ENCODE measurements at places on chromosomes 3 and 15.

DNA sequence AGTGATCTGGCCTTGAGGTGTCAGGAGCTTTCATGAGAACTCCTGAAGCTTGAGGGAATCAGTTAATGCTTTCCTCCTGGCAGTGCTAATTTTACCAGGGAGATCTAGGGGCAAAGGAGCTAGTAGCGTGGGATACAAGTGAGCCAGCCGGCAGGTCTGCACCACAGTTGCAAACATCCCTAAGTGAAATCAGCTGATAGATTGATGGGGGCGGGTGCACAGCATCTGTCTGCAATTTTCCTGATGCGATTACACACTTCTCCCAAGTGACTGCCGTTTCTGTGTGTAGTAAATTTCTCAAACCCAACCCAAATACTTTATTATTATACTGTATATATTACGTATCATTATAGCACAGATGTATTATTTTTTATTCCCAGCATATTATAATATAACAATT lies 304.5 kb downstream of the AGBL1 start:
- DNase-seq, result peak; percentile 74

DNA sequence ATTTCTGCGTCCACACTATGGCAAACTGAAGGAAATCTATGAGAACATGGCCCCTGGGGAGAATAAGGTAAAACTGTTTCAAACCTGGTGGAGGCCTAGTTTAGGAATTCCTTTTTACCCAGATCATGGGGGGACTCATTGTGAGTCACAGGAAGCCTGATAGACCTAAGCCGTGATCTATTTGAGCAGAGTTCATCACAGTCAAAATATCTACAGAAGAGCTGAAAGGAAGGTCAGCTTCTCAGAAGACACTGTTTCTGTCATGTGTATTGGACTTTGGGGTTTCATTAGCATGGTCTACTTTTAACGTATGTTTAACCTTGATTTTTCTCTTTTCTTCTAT lies 1.3 kb downstream of the PSMD2 start:
- no peak for DNase-seq

DNA sequence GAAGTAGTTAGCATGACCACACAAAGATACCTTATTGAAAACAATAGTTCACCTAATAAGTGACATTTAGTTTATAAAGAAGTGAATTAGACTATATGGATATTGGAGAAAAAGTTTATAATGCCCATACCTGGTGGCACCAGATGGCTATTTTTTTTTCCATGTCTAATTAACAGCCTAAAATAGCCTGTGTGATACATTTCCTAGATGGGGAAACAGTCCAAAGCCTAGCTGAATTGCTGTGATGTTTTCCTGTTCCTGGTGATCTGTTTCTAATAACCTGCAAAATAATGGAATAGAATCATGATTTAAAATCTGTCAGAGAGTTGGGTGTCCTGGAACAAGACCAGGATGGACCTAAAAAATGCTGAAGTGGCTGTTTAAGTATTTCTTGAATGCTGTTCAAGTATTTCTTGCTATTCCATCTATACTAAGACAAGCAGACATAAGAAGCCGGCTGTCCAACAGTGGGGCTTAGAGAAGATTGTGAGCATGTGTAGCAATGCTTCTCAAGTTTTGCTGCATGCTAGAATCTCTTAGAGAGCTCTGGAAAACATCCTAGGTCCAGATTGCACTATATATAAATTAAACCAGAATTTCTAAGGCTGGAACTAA lies 31.3 kb downstream of the LRRC3B start:
- DNase-seq, result no peak

DNA sequence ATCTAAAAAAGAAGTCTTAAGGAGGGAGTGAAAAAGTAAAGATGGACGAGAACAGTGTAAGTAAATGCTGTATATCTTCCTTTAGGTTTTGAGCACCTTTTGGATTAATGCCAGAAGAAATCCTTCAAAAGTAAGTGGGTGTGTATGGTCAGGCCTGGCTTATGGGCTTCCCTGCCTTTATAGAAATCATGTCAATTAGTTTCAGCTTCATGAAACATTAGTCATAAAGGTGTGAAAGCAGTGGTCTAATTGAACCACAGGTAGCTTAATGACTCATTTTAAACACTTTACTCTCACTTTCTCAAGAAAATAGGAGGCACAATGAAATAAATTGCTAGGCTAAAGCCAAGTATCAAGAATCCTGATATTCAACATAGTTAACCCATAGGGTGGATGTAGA lies 467.4 kb upstream of the DPPA4 start:
- DNase-seq, result no peak

DNA sequence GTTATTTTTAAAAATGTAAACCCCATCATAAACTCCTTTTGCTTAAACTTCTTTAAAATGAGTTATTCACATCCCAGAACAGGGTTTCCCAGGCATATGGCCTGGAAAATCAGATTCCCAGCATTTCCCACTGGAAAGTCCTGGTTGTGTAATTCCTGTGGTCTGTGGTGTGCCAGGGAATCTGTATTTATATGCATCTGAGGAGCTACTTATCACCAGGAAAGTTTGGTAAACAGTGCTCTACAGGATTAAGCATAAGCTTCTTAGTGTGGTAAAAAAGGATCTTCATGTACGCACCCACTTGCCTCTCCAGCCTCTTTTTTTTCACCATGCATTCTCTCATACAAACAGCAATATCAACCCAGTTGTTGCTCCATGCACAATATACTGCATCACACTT lies 28.2 kb downstream of the MEIS2 start:
- DNase-seq, result no peak

DNA sequence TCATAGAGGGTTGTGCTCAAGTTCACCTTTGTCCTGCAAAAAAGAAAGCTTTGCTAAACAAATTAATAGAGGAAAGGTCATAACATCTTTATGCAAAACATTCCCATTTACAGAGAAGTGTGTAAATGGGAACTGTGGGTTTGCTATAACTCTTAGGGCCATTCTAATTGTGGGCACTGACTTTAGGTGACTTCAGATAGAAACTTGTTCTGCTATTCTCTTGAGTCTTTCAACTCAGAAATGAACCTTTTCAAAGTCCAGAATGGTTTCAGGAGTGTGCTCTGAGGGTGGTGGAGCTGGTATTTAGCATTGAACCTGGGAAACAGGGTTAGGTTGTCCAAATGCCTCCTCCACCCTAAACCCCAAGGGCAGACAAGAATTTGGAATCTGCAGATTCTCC lies 34.0 kb downstream of the SPTSSB start:
- DNase-seq, result no peak

DNA sequence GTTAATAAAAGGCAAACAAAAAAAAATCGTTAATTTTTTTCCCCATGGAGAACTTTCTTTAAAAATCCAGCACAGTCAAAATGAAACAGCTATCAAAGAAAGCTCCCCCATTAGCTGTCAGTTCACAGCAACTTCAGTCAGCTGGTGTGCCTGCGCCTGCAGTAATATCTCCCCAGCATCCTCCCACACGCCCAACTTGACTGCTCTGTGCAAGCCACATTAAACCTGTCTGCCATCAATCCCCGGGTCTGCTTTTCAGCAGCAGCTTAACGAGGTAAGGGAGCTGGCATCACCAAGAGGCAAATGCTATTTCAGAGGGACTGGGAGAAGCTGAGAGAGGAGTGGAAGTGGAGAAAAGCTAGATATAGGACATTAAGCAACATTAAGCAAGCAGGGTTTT lies 337.5 kb downstream of the GAP43 start:
- peak; percentile 49 for DNase-seq

GRCh38 chr3:61537366-61537765 lies 24.0 kb upstream of the PTPRG start:
- DNase-seq, result no peak

DNA sequence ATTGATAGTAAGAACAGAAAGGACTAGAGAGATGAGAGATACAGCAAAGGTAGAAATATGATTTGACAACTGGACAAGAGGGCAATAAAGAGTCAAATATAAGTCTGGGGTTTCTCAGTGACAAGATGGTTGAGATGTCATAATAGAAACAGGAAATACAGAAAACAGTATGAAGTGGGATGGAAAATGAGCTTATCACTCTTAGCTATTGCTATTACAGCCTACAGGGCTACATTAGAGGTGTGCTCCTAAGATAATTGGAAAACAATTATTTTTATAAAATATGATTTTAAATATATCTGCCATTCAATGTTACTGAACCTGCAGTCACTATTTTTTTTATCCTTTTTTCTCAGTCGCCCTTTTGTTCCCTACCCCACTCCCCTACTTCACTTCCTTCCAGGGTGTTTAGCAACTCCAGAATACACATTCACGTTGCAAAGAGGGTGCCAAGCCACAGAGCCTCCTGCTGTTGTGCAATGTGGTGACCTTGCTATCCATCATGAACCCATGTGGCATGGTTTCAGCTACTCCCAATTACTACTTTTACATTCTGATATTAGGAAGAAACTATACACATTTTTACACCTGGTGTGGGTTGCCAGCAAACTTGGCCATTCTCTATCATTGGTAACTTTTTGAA lies 6.0 kb downstream of the NRG4 start:
- DNase-seq, result no peak

GRCh38 chr3:150000641-150001040 lies 29.9 kb upstream of the PFN2 start:
- DNase-seq, result no peak

GRCh38 chr3:55692957-55693558 lies 206.0 kb upstream of the WNT5A start:
- no peak for DNase-seq

DNA sequence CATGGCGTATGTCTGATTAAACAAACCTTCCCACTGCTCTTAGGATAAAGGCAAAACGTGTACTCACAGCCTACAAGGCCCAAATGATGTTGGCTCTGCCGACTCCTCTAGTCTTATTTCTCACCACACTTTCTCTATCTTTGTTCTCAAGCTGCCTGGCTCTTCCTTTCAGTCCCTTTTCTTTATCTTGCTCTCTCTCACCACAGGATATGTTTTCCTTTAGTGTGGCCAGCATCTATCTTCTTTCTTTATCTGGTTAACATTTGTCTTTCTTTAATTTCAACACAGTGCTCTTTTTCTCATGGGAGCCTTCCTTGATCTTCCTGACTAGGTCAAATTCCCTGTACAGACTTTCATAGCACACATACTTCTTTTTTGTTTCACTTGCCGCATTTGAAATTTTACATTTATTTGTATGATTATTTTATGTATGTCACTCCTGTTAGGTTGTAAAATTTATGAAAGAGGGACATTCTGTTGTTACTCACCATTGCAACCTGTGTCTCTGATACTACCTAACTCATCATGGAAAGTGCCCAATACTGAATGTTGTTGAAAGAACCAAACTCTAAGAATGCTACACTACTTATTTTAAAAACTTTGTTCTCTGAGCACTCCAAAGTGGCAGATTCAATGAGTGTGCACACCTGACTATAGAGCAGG lies 328.9 kb upstream of the CBLB start:
- DNase-seq, result no peak

DNA sequence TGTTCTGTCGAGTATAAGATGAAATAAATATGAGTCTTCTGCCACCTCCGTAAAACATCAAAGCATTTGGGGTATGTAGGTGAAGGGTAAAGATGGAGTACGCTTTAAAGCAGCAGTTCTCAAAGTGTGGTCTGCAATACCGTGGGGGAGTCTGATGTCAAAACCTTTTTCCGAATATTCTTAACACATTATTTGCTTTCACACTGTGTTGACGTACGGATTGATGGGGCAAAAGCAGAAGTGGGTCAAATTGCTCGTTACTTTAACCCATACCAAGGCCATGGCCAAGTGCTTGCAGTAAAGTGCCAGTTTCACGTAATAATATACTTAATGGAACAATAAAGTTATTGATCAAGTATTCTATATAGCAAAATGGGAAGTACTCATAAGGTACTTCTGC lies 36.3 kb downstream of the PAK2 start:
- DNase-seq, result no peak

DNA sequence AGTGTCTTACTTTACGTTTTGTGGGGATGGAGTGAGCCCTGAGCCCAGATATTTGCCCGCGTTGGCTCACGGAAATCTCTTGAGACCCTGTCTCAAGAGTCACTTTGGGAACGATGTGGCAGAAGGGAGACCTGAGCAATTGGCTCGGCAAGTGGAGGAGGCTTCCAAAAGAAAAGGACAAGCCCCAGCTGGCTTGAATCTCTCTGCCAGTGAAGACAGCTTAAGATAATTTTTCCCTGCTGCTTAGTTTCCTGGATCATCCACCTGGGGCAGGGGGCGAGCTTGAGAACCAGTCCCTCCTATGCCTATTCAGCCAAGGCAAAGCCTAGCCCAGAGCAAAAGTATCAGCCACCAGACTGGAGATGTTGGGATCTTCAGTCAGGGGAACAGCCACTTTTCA lies 708 bp downstream of the SEC22A start:
- peak; percentile 45 for DNase-seq

- peak; percentile 50 for DNase-seq
These were observed 50.4 kb downstream of the IL12A start for GRCh38 chr3:160038862-160039562.

GRCh38 chr3:66854601-66855151 lies 143.4 kb upstream of the KBTBD8 start:
- DNase-seq, result no peak

DNA sequence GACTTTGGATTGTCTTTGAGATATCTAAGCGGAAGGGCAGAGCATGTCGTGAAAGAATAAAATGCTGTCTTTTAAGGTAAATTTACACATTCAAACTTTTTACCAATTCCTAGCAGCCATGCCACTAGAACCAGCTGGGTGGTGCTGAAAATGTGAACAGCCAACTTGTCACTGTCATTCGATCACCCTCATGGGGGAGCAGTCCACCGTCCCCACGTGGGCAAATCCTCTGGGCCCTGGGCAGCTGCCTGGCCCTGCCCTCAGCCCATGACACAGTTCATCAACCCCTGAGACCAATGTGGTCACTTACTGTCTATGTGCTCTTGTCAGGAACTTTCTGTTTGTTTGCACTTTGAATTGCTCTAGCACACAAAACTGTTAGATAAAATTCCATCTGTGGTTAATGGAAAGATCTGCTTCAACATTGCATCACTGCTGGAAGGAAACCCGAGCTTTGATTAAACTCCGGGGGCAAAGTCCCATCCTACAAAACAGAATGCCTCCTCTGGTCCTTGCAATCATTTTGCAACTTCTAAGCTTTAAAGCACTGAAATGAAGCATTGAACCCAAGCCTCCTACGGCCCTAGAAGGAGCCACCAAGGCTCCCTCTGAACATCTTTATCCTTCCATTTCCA lies 50.1 kb downstream of the PCSK6 start:
- DNase-seq, result no peak

- no peak for DNase-seq
These were observed 49.6 kb upstream of the SLC12A8 start for GRCh38 chr3:125262161-125262560.

- DNase-seq, result peak; percentile 70
These were observed 4.3 kb downstream of the DAZL start for GRCh38 chr3:16600780-16601536.

DNA sequence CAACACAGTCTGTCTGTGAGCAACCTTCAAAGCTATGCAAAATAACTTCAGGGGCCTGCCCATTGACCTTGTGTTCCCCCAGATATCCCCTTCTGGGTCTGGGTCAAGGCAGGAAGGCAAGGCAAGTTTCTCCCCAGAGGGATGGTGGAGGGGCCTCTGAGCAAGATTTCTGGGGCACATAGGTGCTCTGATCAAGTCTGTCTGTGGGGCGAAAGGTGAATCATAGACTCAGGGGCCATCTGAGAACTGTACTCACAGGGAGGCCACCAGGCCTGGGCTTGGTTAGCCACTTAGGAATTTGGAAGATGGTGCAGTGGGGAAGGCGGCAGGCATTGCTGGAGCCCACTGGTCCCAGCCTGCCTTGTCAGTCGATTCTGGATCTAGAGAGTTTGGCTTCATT lies 92.4 kb downstream of the MINAR1 start:
- DNase-seq, result no peak
